ENCODE measurements at places on chromosomes 12 and 14. TPM values are rescaled to one million over a fixed set of nuclear protein-coding genes. Genes with fewer than 3 reads are reported as not detected.

DNA sequence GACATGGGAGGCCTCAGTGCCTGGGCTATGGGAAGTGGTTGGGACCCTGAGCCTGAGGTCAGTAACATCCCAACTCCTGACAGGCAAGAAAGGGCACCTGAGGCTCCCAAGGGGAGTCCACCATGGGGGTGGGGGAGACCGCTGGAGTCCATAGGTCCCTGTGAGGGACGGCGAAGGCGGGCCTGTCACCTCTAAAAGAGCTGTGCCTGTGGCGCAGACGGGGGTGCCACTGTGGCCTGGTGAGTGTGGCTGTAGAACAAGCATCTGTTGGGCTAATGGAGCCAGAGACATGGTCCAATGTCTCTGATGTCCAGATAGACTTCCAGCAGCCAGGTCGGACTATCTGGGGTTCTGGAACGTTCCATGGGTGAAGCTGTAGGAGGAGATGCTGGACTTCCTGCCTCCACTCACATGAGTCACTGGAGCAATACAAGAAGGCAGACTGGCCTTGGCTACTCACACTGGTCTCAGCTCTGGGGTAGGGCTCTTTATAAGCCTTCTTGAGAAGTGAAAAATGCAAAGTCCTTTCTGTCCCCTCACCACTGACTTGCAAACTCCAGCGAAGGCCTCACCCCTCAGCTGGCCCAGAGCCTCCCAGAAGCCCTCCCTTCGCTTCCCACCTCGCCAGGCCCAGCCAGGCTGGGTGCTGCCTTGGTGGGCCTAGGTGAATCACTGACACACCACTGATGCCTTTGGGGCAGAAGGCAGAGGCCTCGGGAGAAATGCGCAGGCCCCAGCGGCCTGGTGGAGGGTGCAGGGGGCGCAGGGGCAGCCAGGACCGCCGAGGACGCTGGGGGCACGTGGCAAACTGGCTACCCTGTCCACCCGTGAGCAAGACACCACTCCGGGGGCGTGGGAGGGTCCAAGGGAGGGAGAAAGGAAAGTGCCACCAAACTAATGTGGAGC, 1.1 kb upstream of the TRAF3 start:
- DNase-seq: peak; percentile 42

GRCh38 chr12:99752740-99753139, 105.2 kb downstream of the GARIN6 start:
- DNase-seq: no peak

The LRCOL1 gene
- total RNA-seq: not detected

GRCh38 chr14:77052281-77053044, 24.0 kb upstream of the IRF2BPL start:
- DNase-seq: no peak
